CD4-positive, alpha-beta T cell treated with Interleukin-1 beta for 1 hour (primary cell): ENCODE measurements at places on chromosomes 16 and 17.
A peak's percentile ranks its signal among the peaks of the same experiment; 100 is the strongest.

DNA sequence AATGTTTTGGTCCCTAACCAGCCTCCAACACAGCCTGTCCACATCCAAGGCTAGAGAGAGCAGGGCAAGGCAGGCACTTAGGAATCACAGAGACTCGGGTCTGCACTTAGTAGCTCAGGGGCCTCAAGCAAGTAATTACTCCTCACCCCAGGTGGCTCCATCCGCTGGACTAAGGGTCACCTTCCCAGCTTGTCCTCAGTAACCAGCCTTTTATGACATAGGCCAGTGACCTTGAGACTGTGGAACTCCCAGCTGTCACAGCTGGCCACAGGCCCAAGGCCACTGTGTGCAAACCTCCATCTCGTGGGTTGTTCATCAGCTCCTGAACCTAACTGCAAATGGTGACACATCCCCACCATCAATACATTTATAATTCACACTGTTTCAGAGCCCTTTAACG is 68.6 kb downstream of the CDYL2 start:
- no peak for DNase-seq

- no peak for DNase-seq
Observed at GRCh38 chr17:77269696-77270681, 129.2 kb downstream of the SEC14L1 start.

- DNase-seq: peak; percentile 95
Observed at GRCh38 chr16:3158510-3159314, 23.9 kb downstream of the ZNF213 start.

DNA sequence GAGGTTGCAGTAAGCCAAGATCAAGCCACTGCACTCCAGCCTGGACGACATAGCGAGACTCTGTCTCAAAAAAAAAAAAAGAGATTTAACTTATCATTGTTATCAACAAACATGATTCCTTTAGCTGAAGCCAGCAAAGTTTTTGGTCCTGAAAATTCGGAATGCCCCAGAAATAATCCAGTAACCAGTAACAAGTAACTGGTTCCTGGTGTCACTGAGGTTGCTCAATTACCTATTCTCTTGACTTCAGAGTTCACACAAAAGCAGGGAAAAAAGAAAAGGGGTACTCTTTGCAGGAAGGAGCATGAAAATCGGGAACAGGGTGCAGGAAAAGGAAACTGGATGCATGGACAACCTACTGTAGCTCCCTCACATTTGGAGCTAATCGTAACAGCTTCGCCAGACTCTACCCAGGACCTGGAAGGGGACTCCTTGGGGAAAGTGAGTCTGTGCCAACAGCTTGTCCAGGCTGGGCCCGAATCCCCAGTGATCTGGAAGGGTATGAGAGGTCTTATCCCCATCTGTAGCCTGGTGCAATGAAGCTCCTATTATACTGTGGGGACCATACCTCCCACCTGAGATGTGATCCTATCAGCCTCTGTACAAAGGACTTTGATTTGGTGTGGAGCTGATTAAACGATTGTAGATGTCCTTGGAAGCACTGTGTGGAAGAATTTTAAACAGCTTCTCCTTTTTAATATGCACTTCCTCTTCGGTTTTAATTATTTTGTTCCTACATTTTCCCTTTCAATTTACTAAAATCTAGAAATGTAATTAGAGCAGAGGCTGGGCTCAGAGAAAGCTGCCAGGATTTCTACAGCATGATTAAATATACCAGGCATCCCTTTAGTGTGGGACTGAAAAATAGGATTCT is 3.4 kb upstream of the SPOP start:
- DNase-seq: no peak

GRCh38 chr16:80367037-80367658 is 173.6 kb upstream of the DYNLRB2 start:
- DNase-seq: no peak

DNA sequence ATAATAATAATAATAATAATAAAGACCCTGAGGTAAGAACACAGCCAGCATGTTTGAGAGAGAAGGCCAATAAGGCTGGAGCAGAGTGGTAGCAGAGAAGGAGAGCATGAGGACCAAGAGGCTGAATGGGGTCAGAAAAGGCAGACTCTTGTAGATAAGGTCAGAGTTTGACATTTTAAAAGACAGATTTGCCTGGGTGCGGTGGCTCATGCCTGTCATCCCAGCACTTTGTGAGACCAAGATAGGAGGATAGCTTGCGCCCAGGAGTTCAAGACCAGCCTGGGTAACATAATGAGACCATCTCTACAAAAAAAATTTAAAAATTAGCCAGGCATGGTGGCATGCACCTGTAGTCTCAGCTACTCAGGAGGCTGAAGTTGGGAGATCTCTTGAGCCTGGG is 11.0 kb upstream of the WFIKKN2 start:
- no peak for DNase-seq

- DNase-seq: no peak
Observed at GRCh38 chr16:19757762-19758595, 39.9 kb downstream of the IQCK start.

DNA sequence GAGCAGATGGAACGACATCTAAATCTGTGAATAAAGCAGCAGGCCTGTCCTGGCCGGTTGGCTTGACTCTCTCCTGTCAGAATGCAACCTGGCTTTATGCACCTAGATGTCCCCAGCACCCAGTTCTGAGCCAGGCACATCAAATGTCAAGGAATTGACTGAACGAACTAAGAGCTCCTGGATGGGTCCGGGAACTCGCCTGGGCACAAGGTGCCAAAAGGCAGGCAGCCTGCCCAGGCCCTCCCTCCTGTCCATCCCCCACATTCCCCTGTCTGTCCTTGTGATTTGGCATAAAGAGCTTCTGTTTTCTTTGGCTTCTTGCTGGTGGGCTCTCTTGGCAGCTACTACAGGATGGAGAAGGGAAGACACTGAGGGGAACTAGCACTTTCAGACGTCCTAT is 4.1 kb upstream of the RSAD1 start:
- no peak for DNase-seq

GRCh38 chr17:66782851-66783250 is 52.1 kb upstream of the CACNG5 start:
- DNase-seq: no peak

DNA sequence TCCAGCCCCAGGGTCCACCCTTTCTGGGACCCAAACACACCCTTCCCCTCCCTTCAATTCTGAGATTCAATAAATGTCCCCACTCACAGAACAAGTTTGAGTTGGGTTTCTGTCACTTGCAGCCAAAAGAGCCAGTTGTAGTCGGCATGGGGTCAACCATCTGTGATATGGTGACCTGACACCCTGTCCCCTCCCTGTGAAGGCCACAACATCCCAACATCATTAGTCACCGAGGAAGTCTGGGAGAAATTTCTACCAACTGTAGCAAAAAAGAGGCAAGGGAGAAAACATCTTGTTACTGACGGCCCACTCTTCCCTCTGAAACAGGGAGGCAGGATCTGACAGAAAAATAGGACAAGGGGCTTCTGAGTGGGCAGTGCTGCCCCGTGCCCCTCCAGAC is 638 bp upstream of the LYZL6 start:
- DNase-seq: no peak

DNA sequence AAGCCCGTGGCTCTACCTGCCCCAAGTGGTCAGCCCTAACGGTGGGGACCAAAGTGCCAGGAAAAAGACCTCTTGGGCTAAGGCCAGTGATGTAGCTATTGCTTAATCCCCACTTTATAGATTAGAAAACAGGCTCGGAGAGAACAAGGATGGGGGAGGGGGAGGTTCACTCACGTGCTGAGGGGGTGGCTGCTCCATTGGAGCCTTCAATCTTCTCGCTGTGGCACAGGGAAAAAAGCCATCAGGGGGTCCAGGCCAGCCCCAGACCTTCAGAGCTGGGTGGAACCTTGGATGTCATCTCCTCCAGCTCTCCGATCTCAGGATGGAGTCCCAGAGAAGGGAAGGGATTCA is 45.9 kb downstream of the SRCIN1 start:
- no peak for DNase-seq

GRCh38 chr17:38914741-38915638 is 10.4 kb upstream of the LASP1NB start:
- DNase-seq: no peak

DNA sequence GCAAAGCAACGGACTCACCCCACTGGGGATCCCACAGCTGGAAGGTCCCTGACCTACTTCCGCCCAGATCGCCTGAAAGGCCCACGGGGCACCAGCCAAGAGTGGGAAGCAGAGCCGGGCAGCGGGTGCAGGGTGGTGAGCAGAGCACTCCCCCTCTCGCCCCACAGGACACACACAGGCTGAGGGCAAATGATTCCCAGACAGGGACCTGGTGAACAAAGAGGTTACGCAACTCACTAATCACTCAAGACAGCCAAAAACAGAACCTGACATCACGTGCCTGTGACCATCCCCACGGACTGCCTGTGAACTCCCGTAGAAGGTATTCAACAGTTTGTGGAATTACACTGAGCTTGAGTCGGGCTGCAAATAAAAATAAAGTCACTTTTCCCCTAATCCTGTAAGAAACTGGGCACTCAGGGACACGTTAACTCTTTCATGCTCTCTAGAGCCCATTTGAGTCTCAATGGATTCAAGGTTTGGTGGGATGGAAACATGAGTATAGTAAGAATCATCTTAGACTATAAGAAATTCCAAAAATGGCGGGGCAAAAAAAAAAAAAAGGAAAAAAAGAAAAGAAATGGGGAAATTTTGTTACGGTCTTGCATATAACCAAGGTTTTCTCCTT is 396.1 kb downstream of the SOX9 start:
- no peak for DNase-seq

GRCh38 chr16:52077607-52078006 is 469.3 kb downstream of the TOX3 start:
- DNase-seq: no peak

- no peak for DNase-seq
Observed at GRCh38 chr17:74999523-74999922, 12.1 kb downstream of the CDR2L start.

DNA sequence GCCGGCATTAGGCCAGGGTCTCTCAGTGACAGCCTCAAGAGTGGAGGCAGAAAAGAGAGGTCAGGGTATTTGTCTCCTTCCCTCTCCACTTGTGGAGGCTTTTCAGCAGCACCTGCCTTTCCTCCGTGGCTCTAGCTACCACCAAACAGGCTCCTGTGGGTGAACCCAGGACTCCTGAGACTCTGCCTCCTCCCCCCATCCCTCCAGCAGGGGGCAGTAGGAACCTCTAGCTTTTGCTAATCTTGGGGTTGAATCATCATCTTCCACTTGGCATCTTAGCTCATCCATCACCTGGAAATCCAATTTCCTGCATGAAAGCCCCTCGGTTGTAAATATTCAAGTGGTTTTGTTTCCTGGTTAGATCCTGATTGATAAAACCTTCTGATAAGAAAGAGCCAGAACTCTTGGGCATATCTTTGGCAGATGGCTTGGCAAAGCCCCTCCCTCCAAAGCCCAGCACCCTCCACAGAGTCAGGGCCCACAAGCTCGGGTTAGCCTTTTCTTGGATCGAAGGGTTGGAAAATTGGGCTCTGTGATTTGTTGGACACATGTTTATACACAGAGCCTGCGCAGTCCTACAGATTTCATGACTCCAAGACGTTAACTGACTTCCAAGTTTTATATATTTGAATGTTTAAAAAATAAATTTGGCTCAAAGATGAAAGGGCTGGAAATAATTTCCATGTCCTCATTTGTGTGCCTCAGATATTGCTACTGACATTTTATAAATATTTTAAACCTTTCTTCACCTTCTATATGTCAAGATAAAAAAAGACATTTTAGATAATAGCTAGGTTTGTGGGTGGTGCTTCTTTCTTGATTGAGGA is 322.1 kb downstream of the MAP2K4 start:
- DNase-seq: no peak

DNA sequence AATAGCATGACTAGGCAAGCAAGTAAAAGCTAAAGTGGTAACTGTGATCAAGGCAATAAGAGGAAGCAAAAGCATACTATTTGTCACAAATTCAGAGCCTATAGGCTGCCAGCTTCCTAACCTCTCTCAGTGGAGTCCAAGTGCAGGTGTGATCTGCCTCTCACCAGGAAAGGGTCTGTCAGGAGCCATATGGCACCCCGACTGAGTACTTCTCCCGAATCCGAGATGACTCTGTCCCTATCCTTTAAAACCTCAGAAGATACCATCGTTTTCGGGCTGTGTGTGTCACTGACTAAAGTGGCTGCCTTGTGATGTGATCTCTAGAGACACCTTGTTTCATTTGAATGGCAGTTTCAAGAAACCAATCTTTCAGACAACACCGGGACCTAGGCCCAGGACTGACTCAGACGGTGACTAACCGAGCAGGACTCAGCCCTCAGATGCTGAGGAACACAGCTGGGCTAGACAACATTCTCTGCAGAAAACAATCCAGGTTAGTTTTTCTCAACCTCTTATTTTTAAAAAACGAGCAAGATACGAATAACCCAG is 63.6 kb downstream of the SMG6 start:
- no peak for DNase-seq

DNA sequence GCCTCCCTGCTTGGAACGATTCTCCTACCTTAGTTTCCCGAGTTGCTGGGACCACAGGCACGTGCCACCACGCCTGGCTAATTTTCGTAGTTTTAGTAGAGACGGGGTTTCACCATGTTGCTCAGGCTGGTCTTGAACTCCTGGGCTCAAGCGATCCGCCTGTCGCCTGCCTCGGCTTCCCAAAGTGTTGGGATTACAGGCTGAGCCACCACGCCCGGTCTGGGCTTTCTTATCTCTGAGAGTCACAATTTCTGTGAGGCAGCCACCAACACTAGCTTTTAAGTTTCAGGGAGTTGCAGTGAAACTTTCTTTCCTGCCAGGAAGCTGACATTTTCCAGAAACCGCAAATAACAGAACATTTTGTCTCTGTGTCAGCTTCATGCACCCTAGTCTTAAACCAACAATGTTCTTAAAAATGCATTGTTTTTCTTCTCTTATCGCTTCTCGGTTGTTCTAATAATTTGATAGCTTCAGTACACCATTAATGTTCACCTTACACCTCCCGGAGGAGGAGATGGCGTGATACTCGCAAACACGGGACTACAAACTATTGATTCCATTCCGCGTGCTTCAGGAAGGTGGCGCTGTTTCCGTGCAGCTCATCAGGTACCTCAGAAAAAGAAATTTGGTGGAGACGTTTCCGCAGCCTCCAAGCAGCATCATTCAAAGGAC is 7.4 kb upstream of the DHRS7B start:
- DNase-seq: peak; percentile 75

GRCh38 chr17:70028978-70029767 is 45.9 kb upstream of the KCNJ16 start:
- no peak for DNase-seq

- no peak for DNase-seq
Observed at GRCh38 chr16:61105544-61105943, 930.7 kb downstream of the CDH8 start.

GRCh38 chr17:38604479-38605403 is 1.0 kb downstream of the SRCIN1 start:
- DNase-seq: peak; percentile 26

DNA sequence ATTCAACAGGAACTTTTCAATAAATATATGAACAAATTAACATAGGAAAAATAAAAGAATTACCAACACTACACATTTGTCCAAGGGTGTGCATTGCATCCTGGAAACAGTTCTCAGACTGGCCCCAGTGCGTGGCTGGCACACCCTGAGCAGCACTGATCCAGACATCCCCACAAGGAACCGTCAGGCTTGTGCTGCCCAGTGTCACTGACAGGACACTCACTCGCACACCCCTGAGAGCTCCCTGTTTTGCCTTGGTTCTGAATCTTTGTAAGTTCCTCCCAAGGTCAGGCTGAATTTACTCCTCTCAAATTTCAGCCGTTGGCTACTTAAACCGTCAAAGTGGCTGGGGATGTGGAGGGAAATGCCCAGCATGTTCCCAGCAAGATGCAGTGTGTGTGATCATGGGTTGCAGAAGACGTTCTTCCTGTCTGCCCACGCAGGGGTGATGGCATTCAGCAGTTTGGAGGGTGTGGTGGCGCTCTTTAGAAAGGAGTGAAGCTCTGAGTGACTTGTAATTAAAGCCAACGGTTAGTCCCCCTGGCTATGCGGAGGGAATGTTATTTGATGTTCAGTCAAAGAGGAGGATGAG is 1.7 kb downstream of the MT2A start:
- peak; percentile 67 for DNase-seq
